ENCODE measurements at places on chromosomes 2 and 18. TPM values are rescaled to one million over a fixed set of nuclear protein-coding genes. Genes with fewer than 3 reads are reported as not detected.

DNA sequence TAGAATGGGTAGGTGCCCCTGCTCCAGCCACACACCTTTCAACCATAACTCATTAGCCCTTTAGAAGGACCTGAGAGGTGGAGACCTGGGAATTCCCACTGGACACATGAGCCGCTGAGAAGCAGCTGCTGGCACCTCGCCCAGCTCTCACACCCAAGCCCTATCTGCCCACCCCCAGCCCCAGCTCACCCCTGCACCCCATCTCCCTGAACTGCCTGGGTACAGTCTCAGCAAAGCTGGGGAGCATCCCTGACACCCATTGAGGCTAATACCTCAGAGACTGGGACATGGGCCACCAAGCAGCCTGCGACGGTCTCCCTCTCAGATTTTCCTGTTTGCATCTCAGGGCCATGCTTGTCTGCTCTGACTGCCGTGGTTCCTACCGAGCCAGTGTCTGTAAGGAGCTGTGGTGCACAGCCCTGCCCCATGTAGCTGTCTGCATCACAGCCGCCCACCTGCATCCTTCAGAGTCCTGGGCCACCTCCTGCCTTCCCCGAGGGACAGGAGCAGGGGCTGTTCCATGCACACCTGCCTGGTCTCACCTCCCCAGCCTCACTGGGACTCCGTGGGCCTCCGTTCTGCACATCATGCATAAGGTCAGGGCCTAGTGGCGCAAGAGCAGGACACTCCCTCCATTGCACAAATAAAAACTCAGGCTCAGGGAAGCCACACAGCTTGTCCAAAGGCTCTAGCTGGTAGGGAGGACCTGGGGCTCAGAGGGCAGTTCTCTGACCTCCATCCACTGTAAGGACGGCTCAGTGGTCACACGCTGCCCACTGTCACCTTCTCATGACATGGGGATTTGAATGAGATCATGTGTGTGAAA, 90.0 kb downstream of the SEPTIN10 start:
- DNase-seq: no peak

GRCh38 chr2:20844246-20844645, 21.3 kb upstream of the LDAH start:
- DNase-seq: no peak

- no peak for DNase-seq
Observed at GRCh38 chr18:31657823-31658669, 26.3 kb downstream of the B4GALT6 start.

The LONRF2 gene
- total RNA-seq: 2.8 TPM

All from skin of body (tissue), 3 donors.